ENCODE measurements at places on chromosomes 12 and 14. TPM values are rescaled to one million over a fixed set of nuclear protein-coding genes. Genes with fewer than 3 reads are reported as not detected.
A peak's percentile ranks its signal among the peaks of the same experiment; 100 is the strongest.

DNA sequence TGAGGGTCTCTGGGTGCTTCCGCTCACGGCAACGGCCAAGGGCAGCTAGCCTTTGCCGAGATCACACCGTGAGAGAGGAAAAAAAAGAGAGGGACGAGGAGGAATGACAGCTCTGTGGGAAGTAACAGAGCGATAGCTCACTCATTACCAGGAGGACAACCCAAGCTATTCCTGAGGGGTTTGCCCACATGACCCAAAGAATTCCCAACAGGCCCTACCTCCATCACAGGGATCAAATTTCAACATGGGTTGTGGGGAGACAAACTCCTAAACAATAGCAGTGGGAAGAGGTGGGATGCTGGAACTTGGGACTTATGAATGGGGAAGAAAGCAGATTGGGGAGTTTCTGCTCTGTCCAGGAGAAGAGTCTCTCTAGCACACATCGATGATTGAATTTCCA lies 180.6 kb downstream of the LRRK2 start:
- no peak for DNase-seq

DNA sequence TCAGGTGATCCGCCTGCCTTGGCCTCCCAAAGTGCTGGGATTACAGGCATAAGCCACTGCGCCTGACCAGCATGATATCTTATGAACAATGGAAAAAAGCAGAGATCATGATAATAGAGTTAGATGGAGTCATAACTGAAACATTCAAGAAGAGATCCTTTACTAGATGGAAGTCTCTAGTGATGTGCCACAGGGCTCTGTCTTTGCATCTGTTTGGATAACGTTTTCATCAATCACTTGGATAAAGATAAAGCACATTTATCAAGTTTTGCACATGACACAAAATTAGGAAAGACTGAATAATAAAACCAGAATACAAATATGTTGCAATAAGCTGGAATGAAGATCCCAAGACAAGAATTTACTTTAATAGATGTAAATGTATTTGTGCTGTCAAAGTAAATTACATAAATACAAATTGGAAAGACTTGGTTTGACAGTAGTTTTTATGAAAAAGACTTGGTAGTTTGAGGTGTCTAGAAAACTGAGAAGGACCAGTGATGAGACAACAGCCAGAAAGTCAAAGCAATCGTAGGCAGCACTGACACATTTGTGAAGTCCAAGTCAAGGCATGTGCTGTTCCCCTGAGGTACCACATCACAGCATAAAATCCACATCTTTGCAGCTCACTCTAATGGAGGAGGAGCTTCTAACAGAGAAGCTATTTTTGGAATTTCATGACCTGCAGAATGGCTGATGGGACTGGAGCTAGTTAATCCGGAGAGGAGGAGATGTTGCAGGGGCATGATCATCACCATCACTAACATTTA lies 28.5 kb downstream of the GPRC5A start:
- no peak for DNase-seq

- no peak for DNase-seq
Observed at GRCh38 chr12:80858356-80858755, 79.4 kb downstream of the LIN7A start.

DNA sequence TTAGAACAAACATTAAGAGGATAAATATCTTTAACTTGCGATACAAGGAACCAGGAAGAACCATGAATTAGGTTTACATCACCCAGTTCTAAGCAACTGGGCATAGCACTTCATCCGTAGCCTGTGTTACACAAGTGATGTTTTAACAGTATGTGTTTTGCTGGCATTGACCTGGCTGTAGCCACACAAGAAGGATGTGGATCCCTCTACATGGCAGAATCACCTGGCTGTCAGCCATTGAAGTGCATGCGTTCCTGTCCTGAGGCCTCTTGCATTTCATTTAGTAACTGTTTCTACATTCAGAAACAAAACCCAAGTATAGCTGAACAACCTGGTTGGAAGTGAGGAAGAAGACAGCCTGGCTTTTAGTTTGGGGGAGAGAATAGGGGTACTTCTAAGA lies 72.2 kb downstream of the TGFB3 start:
- DNase-seq, result no peak

LRP1-AS gene
- not detected for total RNA-seq

GRCh38 chr14:23773981-23774380 lies 137.8 kb downstream of the DHRS2 start:
- DNase-seq, result no peak

GRCh38 chr12:113359939-113360748 lies 1.8 kb downstream of the PLBD2 start:
- peak; percentile 29 for DNase-seq

PRIMA1 gene
- not detected for total RNA-seq

FOXA1 gene
- total RNA-seq, result not detected

DNA sequence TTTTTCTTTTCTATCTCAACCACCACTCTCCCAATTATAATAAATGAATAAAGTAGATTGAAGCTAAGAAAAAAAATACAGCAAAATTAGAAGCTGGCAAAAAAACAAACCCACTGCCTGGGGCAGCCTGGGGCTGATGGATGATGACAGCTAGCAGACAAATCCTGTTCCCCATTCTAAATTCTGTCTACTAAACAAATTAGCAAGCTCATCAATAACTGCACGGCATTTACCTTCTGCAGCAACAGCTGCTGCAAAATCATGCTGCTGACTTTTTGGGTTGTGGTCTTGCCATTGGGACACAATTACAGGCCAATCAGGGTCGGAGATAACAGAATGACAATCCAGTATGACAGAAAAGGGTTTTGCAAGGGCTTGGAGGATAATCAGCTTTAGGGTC lies 443.6 kb upstream of the SOX5 start:
- DNase-seq, result no peak

BCAT1 gene
- 4.9 TPM for total RNA-seq

- no peak for DNase-seq
Observed at GRCh38 chr12:21138016-21138415, 7.0 kb downstream of the SLCO1B1 start.

GLIPR1 gene
- 119 TPM for total RNA-seq

GRCh38 chr12:108819920-108820706 lies 37.3 kb downstream of the SSH1 start:
- no peak for DNase-seq

DNA sequence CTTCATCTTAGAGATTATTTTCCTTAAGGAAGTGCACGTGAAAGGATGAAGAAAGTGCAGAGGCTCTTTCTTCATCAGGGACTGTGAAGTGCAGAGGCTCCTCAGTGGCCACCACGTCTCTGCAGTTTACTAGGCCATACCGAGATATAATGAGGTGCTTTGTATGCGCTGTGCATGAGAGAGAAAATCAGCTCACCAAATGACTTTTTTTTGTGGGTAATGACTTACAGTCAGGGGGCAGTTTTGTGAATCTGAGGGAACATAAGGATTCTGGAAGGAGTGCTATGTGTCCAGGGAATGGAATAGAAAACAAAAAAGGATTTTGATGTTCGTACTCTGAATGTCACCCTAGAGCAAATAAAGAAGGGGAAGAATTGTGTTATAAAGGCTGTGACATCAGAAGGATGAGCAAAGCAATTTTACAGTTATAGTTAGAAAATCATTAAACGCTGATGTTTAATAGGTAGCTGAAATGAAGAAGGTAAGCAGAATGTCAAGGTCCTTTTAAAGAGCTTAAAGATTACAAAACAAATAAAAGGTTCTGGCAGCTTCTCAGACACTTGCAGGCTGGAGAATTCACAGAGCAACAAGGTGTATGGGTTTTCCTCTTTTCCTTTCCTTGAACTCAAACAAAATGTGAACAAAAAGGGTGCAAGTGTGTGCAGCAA lies 247.5 kb upstream of the NOVA1 start:
- DNase-seq, result no peak

CLEC6A gene
- total RNA-seq, result not detected

CPNE6 gene
- total RNA-seq, result not detected

DNA sequence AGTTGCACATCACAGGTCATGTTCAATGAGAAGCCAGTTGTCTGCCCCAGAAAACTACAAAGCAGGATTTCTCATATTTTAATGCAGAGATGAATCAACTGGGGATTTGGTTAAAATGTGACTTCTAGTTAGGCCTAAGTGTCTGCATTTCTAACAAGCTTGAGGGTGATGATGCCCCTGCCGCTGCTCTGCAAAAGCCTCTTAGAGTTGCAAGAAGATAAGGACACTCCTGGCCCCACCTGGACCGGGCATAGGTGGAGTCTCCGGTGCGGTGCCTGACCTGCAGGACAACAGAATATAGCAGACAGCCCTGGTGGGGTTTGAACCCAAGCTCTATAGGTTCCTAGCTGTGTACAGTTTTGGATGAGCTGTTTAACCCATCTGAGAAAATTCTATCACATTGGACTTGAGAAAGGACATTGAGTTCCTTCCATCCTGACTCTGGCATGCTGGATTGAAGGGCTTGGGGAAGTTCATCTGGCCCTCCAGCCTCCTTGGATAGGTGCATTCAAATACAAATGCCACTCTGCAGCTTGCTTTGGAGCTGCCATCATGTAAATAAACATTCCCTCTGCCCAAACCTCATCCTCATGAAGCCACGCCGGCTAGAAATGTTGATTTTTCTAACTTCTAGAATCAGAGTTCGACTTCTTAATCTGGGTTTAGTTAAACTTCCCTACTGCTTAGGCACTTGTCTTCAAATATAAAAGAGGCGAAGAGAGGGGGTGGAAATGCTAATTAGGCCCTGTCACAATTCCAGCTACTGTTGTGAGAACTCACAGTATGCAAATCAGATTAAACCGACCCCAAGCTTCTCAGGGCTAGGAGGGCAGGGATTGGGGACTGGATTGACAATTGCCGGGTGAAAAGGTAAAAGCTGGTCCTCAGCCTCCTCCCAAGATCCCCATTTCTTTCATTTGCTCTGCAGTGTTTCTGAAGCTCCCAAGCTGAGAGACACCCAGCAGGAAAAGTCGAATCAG lies 1225.6 kb downstream of the VRK1 start:
- DNase-seq, result no peak

DNA sequence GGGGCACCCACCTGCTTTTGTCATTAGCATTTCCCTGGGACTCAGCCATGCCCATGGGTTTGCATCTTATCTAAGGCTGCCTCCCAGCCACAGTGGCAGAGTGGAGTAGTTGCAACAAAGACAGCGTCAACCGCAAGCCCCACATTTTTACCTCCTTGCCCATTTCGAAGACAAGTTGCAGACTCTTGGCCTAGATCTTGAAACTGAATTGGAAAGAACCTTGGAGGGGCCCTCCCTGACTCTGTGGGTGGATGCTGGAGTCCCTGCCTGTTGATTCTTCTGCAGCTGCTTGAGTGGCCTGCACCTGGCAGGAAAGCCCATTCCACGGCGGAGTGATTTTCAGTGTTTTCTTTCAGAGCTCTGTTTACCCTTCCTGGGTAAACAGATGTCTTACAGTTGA lies 309.0 kb downstream of the VRK1 start:
- DNase-seq, result peak; percentile 17

GRCh38 chr12:26062566-26062965 lies 62.3 kb downstream of the BHLHE41 start:
- DNase-seq, result no peak

DNA sequence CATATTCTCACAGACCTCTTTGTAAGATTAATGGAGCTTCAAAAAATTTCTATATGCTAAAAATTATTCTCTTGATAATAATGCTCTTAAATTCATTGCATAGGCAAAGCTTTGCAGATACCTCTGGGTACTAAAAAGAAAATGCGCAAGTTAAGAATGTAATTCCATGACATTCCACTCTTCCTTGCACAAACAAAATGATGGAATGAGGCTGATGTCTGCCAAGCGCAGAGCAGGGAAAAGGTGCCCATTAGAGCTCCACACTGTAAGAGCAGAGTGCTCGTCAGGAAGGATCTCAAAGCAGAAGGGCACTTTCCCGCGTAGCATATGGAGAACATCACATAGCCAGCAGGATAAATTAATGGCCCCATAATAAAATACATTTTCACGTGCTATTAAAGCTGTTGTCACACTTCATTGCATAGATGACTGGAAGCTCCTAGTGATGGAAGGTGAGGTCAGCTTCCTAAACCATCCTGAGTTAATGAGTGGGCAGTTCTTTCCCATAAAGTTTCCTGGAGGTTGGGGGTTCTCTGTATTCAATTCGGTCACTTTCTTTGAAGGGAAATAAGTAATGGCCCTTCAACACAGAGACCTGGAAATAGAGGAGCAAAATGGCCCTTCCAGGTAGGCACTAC lies 1058.9 kb downstream of the GALC start:
- no peak for DNase-seq

GRCh38 chr12:131009595-131010395 lies 56.1 kb downstream of the ADGRD1 start:
- DNase-seq, result no peak

KRT85 gene
- not detected for total RNA-seq

B4GALNT3 gene
- not detected for total RNA-seq

SLC38A4 gene
- not detected for total RNA-seq

OASL gene
- 1.1 TPM for total RNA-seq

- no peak for DNase-seq
Observed at GRCh38 chr12:122311696-122312095, 45.4 kb upstream of the VPS33A start.

GRCh38 chr14:93316716-93317115 lies 16.1 kb downstream of the BTBD7 start:
- no peak for DNase-seq

All from B cell (primary cell).